Urinary bladder (tissue), 4 donors: ENCODE measurements at places on chromosomes 3 and 15. TPM values are rescaled to one million over a fixed set of nuclear protein-coding genes. Genes with fewer than 3 reads are reported as not detected.

DNA sequence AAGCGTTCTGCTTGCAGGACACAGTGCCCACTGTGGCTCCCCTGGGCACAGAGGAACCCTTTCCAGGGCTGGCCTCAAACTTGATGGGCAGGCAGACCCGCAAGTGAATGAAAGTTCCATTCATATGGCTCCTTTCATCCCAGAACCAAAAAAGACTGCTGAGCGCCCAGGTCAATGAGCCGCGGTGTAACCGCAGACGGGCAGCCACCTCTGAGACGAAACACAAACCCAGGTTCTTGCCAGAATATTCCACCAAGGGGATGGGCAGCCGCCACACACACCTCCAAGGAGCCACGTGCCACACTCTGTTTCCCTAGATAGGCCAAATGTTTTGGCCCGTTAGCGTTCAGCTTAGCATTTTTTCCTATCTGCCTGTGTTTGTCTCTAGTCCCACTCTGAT is 82.8 kb upstream of the IGF1R start:
- DNase-seq = no peak

The TP63 gene
- total RNA-seq = 26.3 TPM

- DNase-seq = no peak
Observed at GRCh38 chr15:81530271-81530691, 156.3 kb upstream of the TMC3 start.

The ARRDC4 gene
- total RNA-seq = 36.7 TPM

- no peak for DNase-seq
Observed at GRCh38 chr3:52171514-52172261, 17.5 kb upstream of the POC1A start.

GRCh38 chr3:121654493-121655385 is 6.0 kb downstream of the HCLS1 start:
- DNase-seq = no peak

The RGMA gene
- 3.4 TPM for total RNA-seq

- no peak for DNase-seq
Observed at GRCh38 chr3:60877188-60877587, 374.1 kb downstream of the FHIT start.

The IL16 gene
- total RNA-seq = 10.6 TPM

The TIMP4 gene
- 1.3 TPM for total RNA-seq

- DNase-seq = no peak
Observed at GRCh38 chr3:197501496-197501878, 54.3 kb downstream of the BDH1 start.

GRCh38 chr15:57384024-57384423 is 7.7 kb downstream of the CGNL1 start:
- no peak for DNase-seq

The ARGFX gene
- total RNA-seq = not detected

GRCh38 chr15:24617646-24618045 is 57.9 kb upstream of the NPAP1 start:
- DNase-seq = no peak

DNA sequence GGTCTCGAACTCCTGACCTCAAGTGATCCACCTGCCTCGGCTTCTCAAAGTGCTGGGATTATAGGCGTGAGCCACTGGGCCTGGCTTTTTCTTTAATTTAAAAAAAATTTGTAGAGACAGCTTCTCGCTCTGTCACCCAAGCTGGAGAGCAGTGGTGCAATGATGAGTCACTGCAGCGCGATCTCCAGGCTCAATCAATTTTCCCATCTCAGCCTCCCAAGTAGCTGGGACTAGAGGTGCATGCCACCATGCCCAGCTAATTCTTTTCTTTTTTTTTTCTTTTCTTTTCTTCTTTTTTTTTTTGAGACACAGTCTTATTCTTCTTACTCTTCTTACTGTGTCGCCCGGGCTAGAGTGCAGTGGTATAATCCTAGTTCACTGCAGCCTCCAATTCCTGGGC is 19.8 kb downstream of the TUBGCP4 start:
- no peak for DNase-seq

The ARIH2 gene
- total RNA-seq = 71.6 TPM

The C3orf49 gene
- total RNA-seq = not detected

GRCh38 chr15:69475769-69476358 is 23.2 kb downstream of the RPLP1 start:
- peak; percentile 56 for DNase-seq

The CMTM8 gene
- total RNA-seq = 1.6 TPM

DNA sequence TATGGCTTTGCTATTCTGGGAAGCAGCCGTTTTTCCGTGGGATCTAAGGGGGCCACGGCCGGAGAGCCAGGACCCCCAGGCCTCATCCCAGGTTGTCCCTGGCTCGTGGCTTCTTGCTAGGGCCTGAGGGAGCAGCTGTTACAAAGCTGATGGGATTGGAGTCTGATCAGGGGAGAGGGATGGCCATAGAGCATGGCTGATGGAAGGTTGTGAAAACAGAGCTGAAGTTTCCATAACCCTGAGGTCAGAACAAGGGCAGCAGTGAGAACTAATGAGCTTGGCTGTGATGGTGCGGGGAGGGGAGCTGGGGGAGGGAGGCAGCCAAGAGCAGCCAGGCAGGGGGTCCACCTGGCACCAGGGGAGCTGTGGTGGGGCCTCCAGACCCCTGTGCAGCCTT is 63.0 kb downstream of the LINGO1 start:
- no peak for DNase-seq

GRCh38 chr3:24302396-24302795 is 192.3 kb downstream of the THRB start:
- no peak for DNase-seq

GRCh38 chr15:36595611-36596010 is 16.2 kb downstream of the CDIN1 start:
- DNase-seq = no peak

The CLCN2 gene
- total RNA-seq = 4.7 TPM

- no peak for DNase-seq
Observed at GRCh38 chr3:185825639-185826481, 1.0 kb upstream of the IGF2BP2 start.

DNA sequence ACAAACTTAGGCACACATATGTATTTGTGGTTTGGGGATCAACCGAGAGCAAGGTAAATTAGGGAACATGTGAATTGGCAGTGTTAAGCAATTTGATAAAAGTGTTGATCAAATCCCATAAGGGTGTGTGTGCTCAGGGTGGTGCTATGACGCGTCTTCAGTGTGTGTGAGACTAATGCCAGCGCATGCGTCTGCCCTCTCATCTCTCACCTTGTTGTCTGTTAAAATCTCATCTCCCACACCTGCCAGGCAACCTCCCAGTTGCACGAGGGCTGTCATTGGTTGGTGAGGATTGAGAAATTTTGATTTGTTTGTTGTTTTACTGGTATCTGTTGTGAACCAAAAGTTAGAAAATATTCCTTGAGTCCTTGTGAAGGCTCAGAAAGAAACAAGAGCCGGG is 137.2 kb upstream of the ICE2 start:
- no peak for DNase-seq

The SYNPR gene
- total RNA-seq = 0.95 TPM

- DNase-seq = no peak
Observed at GRCh38 chr3:39882111-39882510, 72.7 kb downstream of the MYRIP start.

GRCh38 chr3:10962481-10963036 is 30.0 kb upstream of the SLC6A1 start:
- no peak for DNase-seq

GRCh38 chr3:141278196-141279076 is 46.8 kb downstream of the PXYLP1 start:
- no peak for DNase-seq

- no peak for DNase-seq
Observed at GRCh38 chr3:73399106-73399505, 225.6 kb downstream of the PDZRN3 start.

GRCh38 chr15:41004490-41004889 is 51.2 kb downstream of the CHAC1 start:
- DNase-seq = no peak

DNA sequence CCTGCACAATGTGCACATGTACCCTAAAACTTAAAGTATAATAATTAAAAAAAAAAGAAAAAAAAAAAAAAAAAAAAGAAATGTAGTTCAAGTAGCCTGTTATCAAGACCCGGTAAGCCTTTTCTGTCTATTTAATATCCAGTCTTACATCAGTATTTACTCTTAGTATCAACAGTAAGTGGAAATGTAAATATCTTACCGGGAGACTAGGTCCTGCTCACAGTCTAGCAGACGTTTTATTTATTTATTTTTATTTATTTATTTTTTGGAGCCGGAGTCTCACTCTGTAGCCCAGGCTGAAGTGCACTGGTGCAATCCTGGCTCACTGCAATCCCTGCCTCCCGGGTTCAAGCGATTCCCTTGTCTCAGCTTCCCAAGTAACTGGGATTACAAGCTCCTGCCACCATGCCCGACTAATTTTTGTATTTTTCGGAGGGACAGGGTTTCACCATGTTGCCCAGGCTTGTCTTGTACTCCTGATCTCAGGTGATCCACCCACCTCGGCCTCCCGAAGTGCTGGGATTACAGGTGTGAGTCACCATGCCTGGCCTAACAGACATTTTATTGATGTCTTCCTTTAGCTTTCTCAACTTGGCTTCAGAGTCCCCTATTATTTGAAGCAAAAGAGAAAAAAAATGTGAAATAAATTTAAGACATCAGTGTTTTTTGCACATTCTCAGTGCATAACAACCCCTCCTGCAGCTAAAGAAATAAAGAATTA is 19.9 kb downstream of the C2CD4B start:
- no peak for DNase-seq

- no peak for DNase-seq
Observed at GRCh38 chr15:72940229-72940622, 112.0 kb upstream of the NEO1 start.

The PRSS50 gene
- 0.26 TPM for total RNA-seq

- no peak for DNase-seq
Observed at GRCh38 chr15:91865950-91866349, 12.4 kb downstream of the SLCO3A1 start.

DNA sequence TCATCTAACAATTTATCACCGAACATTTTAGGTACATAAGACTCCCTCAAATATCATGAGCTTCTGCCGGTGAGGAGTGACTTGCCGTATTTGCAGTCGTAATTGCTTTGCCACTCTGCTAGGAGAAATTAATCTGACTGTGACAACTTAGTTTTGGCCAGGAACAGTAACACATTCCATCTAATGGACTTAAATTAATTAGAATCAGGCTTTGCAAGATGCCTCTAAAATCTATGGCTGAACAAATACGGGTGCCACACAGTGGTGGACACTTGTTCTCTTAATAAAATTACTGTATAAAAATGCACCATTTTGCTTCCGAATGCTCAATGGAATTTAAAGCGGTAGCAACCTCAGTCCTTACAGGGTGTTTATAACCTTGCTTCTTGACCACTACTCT is 27.6 kb upstream of the BDH1 start:
- DNase-seq = no peak

The CHST13 gene
- 0.32 TPM for total RNA-seq

The UROC1 gene
- total RNA-seq = not detected
